ENCODE measurements at places on chromosomes 16 and 17.

- DNase-seq = no peak
These were observed 2.3 kb upstream of the NPTX1 start for GRCh38 chr17:80478487-80479245.

DNA sequence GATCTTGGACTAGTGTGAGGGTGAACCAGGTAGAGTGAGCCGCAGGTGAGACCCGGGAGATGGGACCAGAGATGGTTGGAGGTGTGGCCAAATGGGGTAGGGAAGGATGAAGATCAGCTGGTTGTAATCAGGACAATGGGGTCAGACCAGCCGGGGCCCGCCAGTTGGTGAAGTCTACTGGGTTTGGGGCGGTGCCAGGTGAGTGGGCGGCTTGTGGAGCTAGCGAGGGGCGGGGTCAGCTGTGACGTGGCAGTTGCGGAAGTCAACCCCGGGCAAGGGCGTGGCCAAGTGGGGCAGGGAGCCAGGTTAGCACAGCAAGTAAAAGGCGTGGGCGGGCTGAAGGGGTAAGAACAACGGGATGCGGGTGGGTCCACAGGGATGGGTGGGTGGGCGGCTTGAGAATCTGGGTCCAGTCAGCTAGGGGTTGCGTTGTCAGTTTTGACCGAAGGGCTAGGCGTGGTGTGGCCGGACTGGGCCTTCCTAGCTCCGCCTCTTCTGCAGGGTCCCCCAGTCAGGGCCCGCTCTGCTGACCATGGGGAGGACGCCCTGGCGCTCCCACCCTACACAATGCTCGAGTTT, 25.5 kb upstream of the ALKBH5 start:
- peak; percentile 84 for DNase-seq

- no peak for DNase-seq
These were observed 187.3 kb upstream of the KIF2B start for GRCh38 chr17:53635444-53635843.

DNA sequence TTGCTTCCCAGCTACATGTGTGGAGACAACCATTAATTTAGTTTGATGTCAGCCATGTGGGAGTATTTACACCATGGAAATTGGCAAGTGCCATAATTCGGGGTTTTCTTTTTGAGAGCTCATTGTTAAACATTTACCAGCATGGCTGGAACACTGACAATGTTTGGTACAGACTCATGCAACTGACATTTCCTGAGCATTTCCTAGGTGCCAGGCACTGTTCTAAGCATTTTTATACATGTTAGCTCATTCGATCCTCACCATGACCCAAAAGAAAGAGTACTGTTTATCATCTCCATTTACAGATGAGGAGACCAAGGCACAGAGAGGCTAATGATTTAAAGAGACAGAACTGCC, 86.9 kb downstream of the FOXL1 start:
- DNase-seq = no peak

DNA sequence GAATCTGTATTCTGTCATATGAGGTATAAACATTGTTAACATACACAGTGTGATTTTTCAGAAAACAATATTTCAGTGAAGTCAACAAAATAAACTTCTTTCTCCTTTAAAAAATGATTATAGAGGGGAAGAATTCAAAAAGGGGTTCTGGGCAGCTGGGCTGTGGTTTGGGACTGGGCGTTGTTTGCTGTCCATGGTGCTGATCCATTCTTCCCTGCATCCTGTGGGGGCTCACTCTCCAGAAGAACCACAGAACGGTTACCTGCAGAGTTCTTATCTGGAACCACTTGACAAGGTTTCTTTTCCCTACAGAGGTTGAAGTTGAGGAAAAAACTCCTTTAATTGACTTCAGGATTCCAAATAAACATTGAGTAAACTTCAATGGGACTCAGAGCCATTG, 1091.0 kb downstream of the CDH8 start:
- DNase-seq = no peak

- DNase-seq = no peak
These were observed 5.6 kb upstream of the AHSP start for GRCh38 chr16:31522071-31522470.

DNA sequence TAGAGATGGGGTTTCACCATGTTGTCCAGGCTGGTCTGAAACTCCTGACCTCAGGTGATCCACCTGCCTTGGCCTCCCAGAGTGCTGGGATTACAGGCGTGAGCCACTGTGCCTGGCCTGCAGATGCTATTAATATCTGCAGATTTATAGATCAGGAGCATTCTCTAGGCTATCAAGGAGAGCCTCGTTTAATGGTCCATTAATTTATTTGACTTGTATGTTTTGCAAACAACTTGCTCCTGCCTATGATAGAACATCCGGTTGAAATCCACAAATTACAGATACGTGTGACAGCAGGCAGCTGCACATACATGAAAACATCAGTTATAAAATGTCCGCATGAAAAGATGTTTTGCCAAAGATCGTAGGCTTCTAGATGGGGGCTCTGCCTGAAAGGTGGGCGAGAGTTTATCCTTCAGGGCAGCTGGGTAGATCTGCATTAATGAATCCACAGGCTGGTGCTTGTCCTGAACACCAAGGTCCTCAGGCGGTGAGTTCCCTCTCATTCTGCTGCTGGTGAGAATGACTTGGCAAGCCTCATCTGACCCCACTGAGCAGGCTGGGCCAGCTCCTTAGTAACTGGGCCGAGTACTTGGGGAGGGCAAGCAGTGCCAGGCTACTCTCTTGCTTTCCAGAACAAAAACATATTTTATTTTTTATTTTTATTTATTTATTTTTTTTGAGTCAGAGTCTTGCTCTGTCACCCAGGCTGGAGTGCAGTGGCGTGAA, 37.1 kb upstream of the MGAT5B start:
- no peak for DNase-seq

GRCh38 chr16:68915589-68915988, 72.3 kb downstream of the TANGO6 start:
- DNase-seq = no peak

DNA sequence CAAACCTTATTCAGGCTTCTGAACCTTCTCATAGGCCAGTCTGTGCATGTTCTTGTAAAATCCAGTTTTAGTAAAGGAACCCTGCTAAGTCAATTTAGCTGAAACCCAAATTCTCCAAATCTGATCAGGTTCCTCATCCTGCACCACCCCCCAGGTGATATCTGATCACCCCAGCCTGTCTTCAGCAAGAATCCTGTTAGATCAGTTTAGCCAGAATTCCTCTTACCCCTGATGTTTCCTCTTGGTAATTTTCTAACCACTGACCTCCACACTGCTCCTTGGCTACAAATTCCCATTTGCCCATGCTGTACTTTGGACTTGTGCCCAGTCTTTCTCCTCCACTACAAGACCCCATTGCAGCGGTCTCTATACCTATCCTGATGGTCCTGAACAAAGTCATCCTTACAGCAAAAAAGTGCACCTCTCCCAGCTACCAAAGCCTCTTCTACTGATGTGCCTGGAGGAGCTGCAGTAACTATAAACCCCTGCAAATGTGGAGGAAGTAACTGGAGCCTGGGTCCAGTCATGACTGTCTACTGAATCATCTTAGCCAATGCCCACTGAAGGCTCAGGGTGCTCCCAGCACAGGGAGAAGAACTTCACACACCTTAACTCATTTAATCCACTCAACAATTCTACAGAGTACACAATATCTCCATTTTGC, 23.8 kb downstream of the TEX14 start:
- no peak for DNase-seq

GRCh38 chr16:51982715-51983680, 563.9 kb downstream of the TOX3 start:
- peak; percentile 18 for DNase-seq

DNA sequence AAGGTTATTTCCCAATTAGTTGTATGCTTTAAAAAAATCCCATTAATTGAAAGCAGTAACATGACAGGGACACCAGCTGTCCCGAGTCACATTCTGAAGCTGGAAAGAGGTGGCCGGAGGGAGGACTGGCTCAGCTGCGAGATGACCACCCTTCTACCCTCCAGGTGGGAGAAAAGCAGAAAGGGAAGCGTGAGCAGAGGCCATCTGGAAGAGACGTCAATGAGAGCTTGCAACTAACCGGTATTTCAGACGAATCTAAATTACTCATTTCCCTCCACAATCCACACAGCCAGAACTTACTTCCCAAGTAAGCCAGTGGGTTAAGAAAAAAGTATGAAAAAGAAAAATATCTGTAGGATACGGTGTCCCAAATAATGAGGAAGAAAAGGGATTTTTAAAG, 28.5 kb upstream of the SLC38A8 start:
- no peak for DNase-seq

- no peak for DNase-seq
These were observed 17.9 kb downstream of the SMCR8 start for GRCh38 chr17:18332909-18333489.

DNA sequence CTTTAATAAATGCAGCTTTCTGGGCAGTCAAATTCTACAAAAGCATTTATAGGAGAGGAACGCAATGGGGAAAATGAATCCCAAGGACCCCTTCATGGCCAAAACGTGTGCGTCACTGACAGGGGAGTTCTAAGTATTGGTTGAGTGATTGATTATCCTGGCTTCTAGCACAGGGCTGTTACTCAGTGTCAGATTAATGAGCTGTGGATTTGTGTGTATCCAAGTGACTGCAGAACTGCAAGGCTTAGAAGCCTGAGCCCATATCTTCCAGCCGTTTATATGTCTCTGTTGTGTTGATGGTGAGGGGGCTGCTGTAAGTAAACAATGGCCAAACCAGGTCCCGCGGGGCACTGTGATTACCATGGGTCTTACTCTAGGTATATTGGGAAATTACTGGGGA, 129.4 kb downstream of the SHISA9 start:
- no peak for DNase-seq

DNA sequence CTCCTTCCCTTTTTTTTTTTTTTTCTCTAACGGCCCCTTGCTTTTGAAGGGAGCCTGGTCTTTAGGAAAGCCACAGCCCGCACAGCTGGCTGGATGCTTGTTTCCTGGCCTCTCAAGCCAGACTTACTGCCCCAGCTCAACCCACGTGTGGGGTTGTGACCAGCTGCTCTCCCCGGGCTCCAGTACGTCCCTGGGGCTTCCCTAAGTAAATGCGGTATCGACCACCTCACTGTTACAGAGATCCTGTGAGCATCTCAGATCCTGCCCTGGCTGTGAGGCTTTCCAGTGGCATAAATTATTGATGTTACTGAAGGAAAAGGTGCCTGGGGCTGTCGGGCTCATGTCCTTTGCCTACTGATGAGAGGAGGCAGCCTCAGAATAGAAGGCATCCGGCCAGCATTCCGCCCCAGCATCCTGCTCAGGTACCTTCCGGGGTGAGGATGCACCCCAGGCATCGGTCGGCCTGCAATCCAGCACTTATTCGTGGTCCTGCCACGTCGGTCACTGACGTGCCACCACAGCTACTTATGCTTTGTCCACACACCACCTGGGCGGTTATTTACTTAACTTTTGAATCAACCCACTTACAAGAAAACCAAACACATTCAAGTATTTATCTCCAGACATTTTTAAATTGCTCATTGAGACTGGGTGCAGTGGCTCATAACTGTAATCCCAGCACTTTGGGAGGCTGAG, 9.6 kb downstream of the GPRC5B start:
- DNase-seq = no peak

DNA sequence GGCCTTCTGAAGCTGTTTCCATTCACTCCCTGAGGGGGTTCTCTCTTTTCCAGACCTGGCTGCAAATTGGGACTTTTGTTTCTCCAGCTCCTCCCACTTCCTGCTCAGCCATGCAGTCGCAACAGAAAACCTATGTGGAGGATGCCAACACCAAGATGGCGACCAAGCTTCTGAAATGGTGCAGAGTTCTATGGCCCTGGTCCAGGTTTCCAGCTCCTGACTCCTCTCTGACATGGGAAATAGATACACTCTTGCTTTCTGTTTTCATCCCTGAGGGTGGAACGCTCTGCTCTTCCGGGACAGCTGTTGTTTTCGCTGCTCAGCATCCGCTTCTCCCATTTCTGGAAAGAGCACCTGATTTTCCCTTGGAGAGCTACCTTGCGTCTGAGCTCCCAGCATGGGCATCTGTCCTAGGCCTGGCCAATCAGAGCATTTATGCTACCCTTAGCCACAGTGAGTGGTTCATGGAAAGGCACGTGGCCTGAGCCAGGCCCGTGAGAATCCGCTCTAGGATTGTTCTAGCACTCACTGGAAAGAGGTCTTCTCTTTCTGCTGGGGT, 8.1 kb downstream of the GPRC5B start:
- DNase-seq = no peak

- no peak for DNase-seq
These were observed 677 bp downstream of the DEF8 start for GRCh38 chr16:89949121-89949742.

DNA sequence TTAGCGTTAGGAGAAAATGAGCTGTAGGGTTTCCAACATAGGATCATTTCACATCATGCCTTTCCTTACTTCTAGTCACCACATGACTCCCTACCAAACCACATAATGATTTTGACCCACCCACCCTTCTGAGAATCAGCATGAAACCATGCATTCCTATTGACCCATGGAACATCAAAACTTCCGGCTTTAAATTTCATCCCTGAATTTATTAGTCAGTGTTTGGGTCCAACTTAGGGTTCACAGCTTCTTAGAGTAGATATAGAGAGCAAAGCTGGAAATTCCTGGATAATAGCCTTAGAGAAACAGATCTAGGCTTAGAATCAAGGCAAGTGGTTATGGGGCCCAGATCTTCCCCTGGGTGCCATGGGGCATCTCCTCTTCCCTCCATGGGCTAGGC, 162.6 kb downstream of the TOX3 start:
- no peak for DNase-seq

DNA sequence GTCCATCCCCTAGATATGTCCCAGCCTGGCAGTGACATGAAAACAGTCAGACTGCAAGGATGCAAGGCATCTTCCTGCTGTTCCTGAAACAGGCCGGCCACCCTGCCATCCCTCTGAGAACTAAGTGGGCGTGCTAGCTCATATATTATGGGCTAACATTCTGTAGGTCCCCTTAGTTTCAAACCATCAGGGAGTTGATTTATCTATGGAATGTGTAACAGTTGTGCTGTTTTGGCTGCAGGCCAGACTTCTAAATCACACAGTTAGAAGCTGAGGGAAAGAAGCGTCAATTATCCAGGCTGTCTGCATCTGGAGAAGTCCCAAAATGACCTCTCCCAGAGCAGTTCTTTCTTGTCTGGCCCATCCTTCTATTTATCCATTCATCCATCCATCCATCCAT, 102.7 kb upstream of the DNAH9 start:
- DNase-seq = no peak

DNA sequence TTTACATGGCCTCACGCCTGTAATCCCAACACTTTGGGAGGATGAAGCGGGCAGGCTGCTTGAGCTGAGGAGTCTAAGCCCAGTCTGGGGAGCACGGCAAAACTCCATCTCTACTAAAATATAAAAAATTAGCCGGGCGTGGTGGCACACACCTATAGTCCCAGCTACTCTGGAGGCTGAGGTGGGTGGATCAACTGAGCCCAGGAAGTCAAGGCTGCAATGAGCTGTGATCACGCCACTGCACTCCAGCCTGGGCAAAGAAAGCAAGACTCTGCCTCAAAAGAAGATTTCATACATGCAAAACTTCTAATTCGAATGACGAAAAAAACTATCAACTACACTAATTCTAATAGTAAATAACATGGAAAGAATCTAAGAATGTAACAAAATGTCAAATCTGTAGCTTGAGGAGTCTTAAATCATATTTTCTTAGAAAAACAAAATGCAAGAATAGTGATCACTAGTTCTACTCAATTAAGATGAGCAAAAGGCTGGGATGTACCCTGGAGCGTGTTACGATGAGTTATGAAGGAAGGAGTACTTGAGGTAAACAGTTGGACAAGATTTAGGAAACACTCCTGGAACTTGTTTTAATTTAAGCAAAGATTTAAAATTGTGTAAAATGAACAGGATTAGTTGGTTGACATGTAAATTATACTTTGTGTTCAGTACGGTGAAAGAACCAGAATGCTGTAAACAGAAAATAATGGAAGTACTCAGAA, 20.7 kb downstream of the YWHAE start:
- no peak for DNase-seq

GRCh38 chr16:69236319-69236718, 49.4 kb downstream of the SNTB2 start:
- no peak for DNase-seq

- DNase-seq = peak; percentile 88
These were observed 22.6 kb downstream of the NDE1 start for GRCh38 chr16:15672514-15673167.

Measured in hepatic stellate cell (primary cell).